ENCODE measurements at places on chromosomes 7 and 10.

DNA sequence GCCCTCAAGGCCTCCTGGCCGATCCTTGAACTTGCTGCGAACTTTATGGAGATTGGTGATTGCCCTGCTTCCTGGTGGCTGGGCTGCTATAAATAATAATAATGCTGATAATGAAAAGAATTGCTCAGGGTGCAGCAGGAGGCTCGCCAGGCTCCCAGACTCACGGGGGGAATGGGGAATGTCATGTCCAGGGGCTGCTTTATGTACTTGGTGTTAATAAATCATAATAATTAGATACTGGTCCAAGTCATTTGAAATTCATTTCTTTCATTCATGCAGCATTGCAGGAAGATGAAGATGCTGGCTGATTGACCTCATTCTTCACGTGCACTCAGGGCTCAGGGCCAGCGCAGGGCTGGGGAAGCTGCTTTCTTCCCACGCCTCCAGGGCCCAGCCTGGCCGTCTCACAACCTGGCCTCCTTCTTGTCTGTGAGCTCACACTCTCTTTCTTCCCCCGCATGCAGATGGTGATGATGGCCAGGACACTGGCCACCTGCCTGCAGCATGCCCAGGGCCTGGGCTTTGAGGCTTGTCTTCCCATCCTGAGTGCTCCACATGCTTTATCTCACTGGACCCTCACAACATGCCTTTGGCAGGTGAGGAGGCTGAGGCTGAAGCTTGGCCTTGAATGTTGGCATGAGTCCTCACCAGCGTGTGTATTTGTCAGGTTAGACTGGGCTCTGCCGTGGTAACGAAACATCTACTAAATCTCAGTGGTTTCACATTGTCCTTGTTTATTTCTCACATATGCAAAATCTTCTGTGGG is 138.4 kb upstream of the TNS3 start:
- peak; percentile 42 for DNase-seq

- no peak for DNase-seq
Observed at GRCh38 chr10:12583891-12584595, 234.7 kb downstream of the CAMK1D start.

DNA sequence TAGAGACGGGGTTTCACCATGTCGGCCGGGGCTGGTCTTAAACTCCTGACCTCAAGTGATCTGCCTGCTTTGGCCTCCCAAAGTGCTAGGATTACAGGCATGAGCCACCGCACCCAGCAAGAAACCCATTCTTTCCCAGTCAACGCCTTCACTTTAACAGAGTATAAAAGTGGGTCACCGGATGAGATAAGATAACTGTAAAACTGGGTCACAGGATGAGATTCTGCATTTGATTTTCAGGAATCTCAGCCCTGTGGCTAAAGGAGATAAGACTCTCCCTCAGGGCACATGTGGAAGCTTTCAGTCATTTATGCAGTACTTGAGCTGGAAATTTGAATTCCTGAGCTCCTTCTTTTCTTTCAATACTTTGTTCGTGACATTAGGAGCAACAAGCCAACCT is 70.8 kb downstream of the LRRC17 start:
- DNase-seq = no peak

- no peak for DNase-seq
Observed at GRCh38 chr7:1954366-1955004, 278.3 kb downstream of the MAD1L1 start.

DNA sequence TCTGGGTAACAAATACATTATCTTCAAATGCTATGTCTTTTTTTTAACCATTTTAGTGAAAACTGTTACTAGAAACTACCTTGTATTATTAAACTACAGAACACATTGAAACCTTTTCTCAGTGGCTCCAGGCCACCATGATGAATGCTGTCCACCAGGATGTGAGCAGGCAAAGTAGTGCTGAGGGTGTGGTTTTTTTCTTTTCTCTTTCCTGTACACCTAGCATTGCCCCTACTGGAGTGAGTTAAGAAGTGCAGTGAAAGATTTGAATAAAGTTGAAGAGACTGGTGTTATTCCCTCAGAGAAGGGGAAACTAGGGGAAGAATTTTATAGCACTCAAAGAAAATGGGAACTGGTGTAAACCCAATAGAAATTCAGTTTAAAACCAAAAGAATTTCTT is 120.0 kb upstream of the SAMD8 start:
- peak; percentile 26 for DNase-seq

Measured in EL (cell line).